Stimulated activated CD4-positive, alpha-beta T cell treated with anti-CD3 and anti-CD28 coated beads, TNF-alpha, amount 100 ng/mL, for 24 hours (primary cell): ENCODE measurements at places on chromosomes 4 and X.

DNA sequence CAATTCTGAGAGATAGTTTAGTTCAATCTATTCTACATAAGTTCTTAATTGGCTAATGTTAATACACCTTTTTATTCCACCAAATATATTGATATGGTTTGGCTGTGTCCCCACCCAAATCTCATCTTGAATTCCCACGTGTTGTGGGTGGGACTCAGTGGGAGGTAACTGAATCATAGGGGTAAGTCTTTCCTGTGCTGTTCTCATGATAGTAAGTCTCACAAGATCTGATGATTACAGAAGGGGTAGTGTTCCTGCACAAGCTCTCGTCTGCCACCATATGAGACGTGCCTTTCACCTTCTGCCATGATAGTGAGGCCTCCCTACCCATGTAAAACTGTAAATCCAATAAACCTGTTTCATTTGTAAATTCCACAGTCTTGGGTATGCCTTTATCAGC lies 11.3 kb downstream of the PPA2 start:
- DNase-seq = no peak

DNA sequence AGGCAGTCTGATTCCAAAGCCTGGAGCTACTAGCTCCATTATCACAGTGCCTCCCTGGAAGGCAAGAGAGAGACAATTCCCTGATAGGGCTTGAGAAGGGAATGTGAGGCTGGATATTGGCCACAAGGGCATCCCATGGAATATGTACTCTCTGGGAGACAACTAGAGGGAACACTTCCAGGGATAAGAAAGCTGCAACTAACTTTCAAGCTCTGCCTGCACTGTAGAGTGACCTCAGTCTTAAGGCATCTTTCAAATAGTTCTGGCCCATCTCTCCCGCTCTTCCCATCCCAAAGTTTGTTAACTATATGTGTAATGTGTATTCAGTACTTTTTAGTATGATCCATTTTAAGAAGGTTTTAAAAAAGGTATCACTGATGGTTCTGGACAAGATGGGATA lies 13.1 kb upstream of the RNF212 start:
- DNase-seq = no peak

GRCh38 chr4:73613130-73613529 lies 7.1 kb downstream of the RASSF6 start:
- no peak for DNase-seq

DNA sequence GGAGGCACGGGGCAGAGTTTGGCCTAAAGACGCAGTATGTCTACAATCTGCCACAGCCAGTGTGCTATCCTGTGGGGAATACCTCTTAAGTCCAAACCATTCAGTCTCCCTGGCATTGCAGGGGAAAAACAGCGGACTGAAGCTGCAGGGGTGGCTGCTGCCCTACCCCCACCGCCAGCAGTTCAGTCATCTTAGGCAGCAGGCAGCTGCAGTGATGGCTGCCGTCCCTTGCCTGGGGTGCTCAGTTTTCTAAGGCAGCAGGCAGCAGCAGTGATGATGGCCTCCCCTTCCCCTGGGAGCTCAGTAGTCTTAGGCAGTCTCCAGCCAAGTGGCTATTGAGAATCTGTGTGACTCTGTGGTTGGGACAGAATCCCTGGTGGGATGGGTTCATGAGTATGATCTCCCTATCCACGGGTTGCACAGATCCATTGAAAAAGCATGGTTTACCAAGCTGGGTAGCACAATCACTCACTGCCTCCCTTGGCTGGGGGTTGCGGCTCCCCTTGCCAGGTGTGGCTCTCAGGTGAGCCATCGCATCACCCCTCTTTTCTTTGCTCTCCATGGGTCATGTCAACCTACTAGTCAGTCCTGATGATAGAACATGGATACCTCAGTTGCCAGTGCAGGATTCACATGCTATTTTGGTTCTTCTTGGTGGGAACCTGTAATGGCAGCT lies 48.9 kb upstream of the GRID2 start:
- no peak for DNase-seq

GRCh38 chr4:156021298-156021697 lies 67.6 kb upstream of the CTSO start:
- DNase-seq = no peak
